ENCODE measurements at places on chromosomes 5 and 9. TPM values are rescaled to one million over a fixed set of nuclear protein-coding genes. Genes with fewer than 3 reads are reported as not detected.

- DNase-seq: no peak
These were observed 793.9 kb downstream of the SEMA5A start for GRCh38 chr5:8751971-8752370.

GRCh38 chr5:112532654-112533360 is 113.7 kb upstream of the EPB41L4A start:
- no peak for DNase-seq

Gene OCLN
- total RNA-seq: 4.1 TPM

- DNase-seq: no peak
These were observed 239.0 kb downstream of the SYK start for GRCh38 chr9:91040371-91041215.

- DNase-seq: peak; percentile 52
These were observed 97.1 kb upstream of the SELENOP start for GRCh38 chr5:42908509-42909488.

GRCh38 chr5:139186261-139186660 is 11.9 kb downstream of the SIL1 start:
- DNase-seq: no peak

Gene IL13
- not detected for total RNA-seq

DNA sequence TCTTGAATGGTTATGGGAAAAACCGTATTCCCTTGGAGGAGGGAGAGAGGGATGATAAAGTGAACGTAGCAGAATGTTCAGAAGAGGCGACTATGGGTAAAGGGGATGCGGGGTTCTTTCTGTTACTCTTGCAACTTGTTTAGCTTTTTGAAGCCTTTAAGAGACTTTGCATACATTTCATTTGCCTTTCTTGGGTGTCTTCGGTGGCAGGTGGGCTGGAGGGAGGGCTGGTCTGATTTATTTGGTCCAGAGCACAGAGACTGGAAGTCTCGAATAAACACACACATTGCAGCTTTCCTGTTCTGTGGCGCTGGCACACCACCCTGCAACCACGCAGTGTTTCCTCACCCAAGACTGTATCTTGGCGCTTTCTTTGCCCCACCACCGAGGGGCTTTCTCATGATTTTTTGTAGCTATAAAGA is 23.2 kb downstream of the TTF1 start:
- DNase-seq: no peak

Gene SPATA31D4
- not detected for total RNA-seq

Gene ZBTB5
- 8.9 TPM for total RNA-seq

Gene NR6A1
- total RNA-seq: 1.0 TPM

GRCh38 chr5:74660140-74660539 is 19.6 kb upstream of the ENC1 start:
- DNase-seq: no peak

DNA sequence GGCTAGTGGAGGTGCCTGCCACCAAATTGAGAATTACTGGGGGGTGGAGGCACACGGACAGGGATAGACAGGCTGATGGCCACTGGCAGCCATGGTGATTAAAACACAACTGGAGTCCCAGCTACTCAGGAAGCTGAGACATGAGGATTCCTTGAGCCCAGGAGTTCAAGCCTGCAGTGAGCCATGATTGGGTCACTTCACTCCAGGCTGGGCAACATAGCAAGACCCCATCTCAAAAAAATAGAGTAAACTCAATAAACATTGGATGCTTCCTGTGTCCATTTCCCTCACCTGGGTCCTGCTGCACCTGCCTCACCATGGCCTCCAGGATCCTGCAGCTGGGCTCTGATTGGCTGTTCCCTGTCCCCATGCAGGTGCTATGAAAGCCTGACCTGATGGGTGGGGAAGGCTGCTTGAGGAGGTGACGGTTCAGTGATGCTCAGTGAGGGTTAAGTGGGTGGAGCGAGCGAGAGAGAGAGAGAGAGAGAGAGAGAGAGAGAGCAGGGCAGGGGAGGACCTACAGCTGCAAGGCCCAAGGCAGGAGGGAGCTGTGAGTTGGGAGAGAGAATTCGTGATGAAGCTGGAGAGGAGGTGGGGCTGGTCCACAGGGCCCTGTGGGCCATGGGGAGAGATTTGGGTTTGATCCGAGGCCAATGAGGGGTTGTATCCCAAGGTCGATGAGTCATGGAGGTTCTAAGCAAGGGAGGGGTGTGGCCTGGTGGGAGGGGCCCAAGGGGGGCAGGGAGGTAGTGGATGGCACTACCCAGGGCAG is 36.7 kb upstream of the FUBP3 start:
- no peak for DNase-seq

- no peak for DNase-seq
These were observed 21.8 kb upstream of the AGGF1 start for GRCh38 chr5:77008413-77008812.

Gene SLIT3
- total RNA-seq: 5.6 TPM

Gene DDX46
- 38.4 TPM for total RNA-seq

DNA sequence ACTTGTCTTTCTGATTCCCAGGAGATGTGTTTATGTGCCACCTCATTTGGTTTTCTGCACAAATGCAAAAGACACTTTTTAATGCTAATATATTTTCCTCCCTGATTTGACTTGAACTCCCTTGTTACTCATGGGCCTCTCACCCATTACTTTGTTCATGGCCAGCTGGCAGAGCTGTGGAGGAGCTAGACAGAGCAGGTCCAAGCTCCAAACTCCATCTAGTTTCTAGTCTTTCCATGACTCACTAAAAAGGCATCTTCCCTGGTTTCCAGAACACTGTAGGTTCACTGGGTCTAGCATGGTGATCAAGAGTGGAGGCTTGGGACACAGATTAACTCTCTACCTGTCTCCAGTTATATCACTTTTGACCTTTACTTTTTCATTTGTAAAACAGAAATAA is 161.0 kb upstream of the SLC28A3 start:
- DNase-seq: peak; percentile 69

Gene KCNN2
- total RNA-seq: 0.14 TPM

- DNase-seq: no peak
These were observed 476.8 kb upstream of the CYLC2 start for GRCh38 chr9:102518324-102518723.

Gene RLN1
- total RNA-seq: 0.18 TPM

DNA sequence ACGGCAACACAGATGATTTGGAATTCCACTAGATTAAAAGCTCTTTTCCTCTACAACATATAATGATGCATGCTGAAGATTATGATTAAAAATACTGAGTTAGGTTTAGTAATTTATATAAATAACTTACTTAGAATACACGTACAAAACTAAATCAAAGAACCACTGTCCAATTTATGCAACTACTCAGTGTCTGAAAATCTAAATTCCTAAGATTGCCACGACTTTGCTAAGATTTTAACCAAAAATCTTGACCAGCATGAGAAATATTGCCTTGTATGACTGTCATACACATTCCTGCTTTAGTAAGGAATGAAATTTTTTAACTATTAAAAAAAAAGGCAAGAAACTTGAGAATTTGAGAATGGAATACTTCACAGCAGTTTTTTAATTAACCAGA is 292.4 kb downstream of the ZNF608 start:
- no peak for DNase-seq

Gene BRD3OS
- 15.7 TPM for total RNA-seq

- no peak for DNase-seq
These were observed 43.3 kb downstream of the ANKRD33B start for GRCh38 chr5:10607023-10607665.

DNA sequence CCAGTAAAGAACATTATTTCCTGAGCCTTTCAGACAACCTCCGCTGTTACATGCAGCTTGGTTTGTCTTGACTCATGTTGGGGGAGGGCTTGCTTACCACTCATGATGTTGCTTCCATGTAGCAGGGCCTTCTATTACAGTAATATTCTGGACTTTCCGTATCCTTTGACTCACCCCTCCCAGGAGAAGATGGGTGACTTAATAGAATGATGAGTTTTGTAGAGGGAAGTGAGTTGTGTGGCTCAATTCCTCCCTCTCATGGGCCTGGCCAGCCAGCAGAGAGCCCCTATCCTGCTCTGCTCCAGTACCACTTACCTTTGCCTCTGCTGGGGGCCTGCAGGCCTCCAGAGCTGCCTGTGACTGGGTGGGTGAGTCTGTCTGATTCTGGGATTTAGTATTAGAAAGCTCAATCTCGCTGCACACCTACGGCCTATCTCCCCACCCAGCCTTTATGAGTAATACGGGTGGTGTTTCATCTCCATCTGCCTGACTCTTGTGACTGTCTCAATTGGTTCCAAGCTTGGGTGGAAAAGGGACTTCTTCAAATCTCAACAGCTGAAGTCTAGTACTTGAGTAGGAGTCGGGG is 52.6 kb upstream of the KLF9 start:
- DNase-seq: peak; percentile 82

- DNase-seq: no peak
These were observed 127.1 kb downstream of the RNF180 start for GRCh38 chr5:64292611-64293215.

DNA sequence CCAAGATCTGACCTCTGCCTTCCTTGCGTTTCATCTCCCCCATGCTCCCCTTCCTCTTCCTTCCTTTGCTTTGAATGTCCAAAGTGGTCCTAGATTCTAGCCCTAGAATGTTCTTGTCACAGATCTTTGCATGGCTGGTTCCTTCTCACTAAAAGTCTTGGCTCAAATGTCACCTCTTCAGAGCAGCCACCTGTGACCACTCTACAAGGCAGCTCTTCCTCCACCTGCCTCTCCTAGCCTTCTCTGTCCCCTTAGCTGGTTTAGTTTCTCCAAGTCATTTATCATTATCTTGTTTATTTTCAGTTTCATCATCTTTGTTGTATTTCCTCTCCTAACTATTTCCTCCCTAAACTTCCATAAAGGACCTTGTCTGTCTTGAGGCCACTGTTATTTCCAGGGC is 7.1 kb upstream of the OCLN start:
- DNase-seq: no peak

- DNase-seq: peak; percentile 80
These were observed 44.6 kb downstream of the IRF1 start for GRCh38 chr5:132445930-132446329.

DNA sequence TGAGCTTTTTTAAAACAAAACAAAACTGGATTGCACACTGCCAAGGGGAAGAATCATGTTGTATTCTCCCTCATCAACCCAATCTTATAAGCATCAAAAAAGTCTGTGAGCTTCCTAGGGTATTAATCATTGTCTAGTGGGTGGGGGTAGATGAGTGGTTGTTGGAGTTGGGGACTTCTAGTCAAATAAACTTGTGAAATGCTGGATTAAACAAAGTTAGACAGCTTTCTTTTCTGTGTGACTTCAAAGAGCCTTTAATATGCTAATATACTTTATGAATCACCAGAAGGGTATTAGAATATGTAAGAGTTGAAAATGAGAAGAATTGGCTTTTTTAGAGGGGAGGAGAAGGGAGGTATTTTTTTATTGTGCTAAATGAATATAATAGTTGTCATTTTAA is 87.7 kb downstream of the GALNT10 start:
- no peak for DNase-seq

- no peak for DNase-seq
These were observed 28.6 kb downstream of the LSM11 start for GRCh38 chr5:157772127-157772526.

GRCh38 chr9:7676609-7677156 is 122.9 kb downstream of the DMAC1 start:
- DNase-seq: no peak

Gene BARX1
- not detected for total RNA-seq

GRCh38 chr9:127347831-127348776 is 48.9 kb upstream of the SLC2A8 start:
- DNase-seq: peak; percentile 36

GRCh38 chr5:43802651-43803050 is 199.7 kb downstream of the NNT start:
- DNase-seq: no peak

DNA sequence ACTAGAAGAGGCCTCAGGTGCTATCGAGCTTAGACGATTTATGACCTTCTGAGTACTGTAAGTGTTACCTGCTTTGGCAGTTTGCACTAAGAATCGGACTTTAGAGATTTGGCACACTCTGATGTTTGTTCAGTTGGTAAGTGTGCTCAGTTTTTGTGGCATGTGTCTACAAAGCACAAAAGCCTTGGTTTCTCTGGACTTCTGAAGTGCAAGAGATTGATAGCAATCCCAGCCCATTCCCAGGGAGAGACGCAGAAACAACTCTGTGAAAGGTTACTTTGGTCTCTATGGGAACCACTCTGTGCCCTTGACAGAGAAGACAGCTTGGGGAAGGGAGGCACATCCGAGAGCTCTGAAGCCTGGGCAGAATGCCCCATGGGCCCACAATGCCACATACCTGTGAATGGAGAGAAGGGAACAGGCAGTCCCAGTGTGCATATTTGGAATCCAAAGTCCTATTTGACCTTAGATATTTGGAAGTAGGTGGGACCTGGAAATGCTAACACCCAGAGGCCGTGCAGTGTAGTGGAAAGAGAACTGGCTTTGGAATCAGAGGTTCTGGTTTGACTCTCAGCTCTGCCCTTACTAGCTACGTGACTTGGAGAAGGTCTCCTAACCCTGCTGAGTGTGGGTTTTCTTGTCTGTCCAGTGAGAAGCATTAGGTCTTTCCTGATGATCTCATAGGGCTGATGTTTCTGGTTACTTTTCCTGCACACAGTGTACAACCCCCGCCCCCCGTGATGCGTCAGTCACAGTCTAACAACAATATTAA is 194.3 kb upstream of the VLDLR start:
- no peak for DNase-seq

- no peak for DNase-seq
These were observed 15.7 kb downstream of the NREP start for GRCh38 chr5:111741278-111741677.

- DNase-seq: no peak
These were observed 193.1 kb upstream of the ADCY2 start for GRCh38 chr5:7202846-7203245.

GRCh38 chr9:110146373-110146772 is 61.6 kb downstream of the C9orf152 start:
- peak; percentile 30 for DNase-seq

GRCh38 chr5:135149956-135150723 is 116.1 kb upstream of the PITX1 start:
- no peak for DNase-seq

- DNase-seq: no peak
These were observed 47.3 kb upstream of the CTXN3 start for GRCh38 chr5:127601601-127602000.

- no peak for DNase-seq
These were observed 172.4 kb downstream of the NTRK2 start for GRCh38 chr9:84841931-84842330.

GRCh38 chr5:92923885-92924284 is 657.1 kb downstream of the NR2F1-AS1 start:
- no peak for DNase-seq

DNA sequence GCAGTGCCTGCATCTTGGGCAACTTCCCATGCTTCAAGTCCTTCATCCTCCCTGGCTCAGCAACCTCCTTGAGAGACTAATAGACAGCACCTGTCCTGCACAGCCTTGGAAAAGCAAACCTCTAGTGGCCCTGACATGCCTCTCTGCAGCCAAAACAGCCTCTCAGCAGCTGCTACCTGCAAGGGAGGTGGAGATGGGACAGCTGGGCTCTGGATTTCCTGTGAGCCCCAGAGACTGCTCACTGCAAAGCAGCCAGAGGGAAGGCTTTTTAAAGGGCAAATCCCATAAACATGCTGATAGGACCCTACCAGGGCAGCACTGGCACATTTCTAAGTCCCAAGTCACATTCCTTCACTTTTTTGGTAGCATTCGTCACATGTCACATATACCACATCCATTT is 31.5 kb upstream of the MYORG start:
- DNase-seq: no peak
